ENCODE measurements at places on chromosomes 6 and 20.

GRCh38 chr6:16635810-16636602 lies 125.3 kb downstream of the ATXN1 start:
- DNase-seq, result no peak

- DNase-seq, result no peak
These were observed 235.4 kb upstream of the SLC35B3 start for GRCh38 chr6:8670792-8671191.

DNA sequence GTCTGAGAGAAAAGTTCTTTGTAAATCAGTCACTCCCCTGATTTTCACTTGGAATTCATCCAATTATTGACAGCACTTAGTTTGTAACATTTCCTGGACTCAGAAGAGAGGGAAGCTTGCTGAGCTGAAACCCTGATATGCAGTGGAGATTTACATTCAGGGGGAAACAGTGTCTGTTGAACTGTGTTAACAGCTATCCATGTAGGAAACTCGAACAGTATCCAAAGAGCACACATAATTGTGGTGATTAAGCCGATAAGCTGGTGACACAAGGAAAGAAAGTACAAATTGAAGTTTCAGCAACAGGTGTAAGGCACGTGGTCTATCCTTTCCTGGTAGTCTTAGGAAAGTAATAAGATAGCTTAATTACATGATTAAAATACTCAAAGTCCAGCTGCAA lies 78.1 kb upstream of the FLRT3 start:
- DNase-seq, result no peak

GRCh38 chr20:36273414-36274180 lies 32.5 kb upstream of the DLGAP4 start:
- no peak for DNase-seq

DNA sequence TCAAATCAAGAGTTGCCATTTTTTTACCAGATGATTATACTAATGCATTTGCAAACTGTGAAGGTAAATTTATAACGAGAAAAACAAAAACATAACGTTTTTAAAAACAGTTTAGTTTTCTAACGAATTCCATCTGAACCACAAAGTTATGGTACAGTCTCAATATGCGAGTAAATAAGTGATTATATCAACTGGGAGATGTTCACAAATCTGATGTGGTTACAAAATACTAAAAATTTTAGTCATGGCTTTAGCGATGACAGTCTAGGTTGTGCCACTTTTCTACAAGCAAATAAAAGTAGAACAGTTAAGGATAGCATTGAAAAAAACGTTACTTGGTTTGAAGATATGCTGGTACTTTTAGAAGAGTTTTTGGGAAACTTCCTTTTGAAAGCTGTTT lies 186.8 kb downstream of the FUT9 start:
- DNase-seq, result no peak

DNA sequence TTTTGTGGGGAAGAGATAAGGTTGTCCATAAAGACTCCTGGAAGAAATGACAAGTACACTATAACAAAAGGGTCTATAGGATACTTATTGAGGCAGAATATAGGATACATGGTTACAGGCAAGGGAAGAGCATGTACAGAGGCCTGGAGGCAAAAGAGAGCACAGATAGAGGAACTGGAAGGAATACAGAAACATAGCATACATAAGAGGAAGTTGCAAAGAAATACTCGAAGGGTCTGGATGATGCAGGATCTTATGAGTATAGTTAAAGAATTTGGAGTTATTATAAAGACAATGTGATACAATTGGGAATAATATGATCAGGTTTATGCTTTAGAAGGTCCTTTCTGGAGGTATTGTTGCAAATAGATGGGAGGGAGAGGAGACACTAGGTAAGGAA lies 592.7 kb upstream of the POU3F2 start:
- DNase-seq, result no peak

Measured in effector CD8-positive, alpha-beta T cell (primary cell).